ENCODE measurements at places on chromosomes 1 and 21. TPM values are rescaled to one million over a fixed set of nuclear protein-coding genes. Genes with fewer than 3 reads are reported as not detected.

The OR2T35 gene
- polyA plus RNA-seq = not detected

GRCh38 chr1:41495210-41495948, 10.9 kb upstream of the EDN2 start:
- H3K4me1 ChIP-seq = no peaks in the 10 kb centered on the region
- H3K27me3 ChIP-seq = peaks cover 3% of the 10 kb centered on the region
- no peak for DNase-seq

The NEK2 gene
- polyA plus RNA-seq = not detected

The CFAP141 gene
- polyA plus RNA-seq = not detected
